GM13976 (cell line): ENCODE measurements at places on chromosomes 13 and 19.
A peak's percentile ranks its signal among the peaks of the same experiment; 100 is the strongest.

- no peak for DNase-seq
Observed at GRCh38 chr19:54938906-54939305, 8.4 kb downstream of the NLRP7 start.

DNA sequence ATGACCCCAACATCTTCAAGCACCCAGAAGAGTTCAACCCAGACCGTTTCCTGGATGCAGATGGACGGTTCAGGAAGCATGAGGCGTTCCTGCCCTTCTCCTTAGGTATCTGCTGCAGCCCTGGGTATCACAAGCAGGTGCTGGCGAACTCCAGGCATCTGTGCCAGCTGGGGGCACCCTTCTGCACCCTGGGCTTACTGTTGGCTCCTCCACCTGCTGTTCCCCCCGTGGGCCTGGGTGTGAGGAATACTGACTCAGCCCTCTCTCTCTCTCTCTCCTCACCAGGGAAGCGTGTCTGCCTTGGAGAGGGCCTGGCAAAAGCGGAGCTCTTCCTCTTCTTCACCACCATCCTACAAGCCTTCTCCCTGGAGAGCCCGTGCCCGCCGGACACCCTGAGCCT is 13.0 kb downstream of the CYP2S1 start:
- no peak for DNase-seq

DNA sequence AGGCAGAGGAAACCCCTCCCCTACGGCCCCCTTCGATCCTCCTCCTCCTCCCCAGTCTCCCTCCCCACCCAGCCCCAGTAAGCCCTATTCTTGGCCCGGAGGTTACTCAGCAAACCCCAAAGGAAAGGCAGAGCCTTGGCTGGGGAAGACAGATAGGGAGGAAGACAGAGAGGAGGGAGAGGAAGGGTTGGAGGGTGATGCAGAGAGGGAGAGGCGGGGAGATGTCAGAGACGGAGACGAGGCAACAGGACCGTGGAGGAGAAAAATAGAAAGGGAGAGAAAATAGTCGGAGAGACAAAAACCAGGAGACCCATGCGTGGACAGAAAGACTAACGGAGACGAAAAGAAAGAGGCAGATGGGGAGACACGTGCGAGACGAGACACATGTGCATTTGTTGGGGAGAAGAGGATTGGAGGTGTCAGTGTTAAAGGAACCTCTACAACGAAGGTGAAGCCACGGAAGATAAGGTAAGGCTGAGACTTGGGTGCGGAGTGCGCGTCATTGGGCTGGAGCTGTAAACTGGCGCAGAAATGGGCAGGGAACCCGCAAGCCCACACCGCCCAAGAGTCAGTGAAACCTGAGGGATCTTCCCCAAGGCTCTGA is 2.9 kb downstream of the TGFB1 start:
- DNase-seq: no peak

DNA sequence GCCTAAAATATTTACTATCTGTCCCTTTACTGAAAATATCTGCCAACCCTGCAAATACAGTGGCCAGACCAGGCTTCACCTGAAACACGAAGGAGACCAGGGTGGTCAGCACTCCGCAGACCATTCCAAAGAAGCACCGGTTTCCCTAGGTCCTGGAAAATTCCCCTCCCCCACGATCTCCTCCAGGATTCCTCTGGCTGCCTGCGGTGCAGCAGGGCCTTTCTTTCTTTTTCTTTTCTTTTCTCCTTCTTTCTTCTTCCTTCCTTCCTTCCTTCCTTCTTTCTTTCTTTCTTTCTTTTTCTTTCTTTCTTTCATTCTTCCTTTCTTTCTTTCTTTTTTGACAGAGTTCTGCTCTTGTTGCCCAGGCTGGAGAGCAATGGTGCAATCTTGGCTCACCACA is 152.7 kb downstream of the USP12 start:
- DNase-seq: no peak

DNA sequence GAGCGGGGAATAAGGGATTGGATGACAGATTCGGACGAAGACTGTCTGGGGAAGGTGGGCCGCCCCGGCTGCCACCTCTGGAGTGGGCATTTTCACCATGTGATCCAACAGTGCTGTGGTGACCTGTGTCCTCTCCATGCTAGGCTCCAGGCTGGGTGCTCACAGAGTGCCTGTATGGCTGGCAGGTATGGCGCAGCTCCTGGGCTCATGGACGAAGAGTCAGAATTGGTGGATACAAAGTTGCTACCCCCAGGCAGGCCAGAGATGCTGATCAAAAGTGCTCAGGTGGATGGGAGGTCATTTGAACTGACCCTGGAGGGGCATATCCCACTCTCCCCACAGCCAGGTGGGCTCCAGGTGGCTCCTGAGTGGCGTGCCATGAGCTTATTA is 111.3 kb upstream of the UQCRFS1 start:
- DNase-seq: no peak

DNA sequence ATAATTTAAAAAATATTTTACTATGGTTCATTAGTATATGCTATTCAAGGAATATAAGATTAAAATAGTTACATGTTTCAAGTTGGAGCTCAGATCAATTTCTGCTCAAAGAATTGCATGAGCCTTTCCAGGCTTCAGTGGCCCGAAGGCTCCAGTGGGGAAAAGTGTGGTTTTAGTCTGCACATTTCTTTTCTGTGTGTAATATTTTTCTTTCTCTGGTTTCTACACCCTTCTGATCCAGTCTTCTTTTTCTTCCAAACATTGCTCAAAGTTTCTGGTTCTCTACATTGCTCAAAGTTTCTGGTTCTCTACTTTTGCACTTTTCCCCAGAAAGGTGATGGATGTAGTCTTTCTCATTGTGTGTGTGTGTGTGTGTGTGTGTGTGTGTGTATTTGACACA is 64.7 kb upstream of the OXGR1 start:
- DNase-seq: no peak

DNA sequence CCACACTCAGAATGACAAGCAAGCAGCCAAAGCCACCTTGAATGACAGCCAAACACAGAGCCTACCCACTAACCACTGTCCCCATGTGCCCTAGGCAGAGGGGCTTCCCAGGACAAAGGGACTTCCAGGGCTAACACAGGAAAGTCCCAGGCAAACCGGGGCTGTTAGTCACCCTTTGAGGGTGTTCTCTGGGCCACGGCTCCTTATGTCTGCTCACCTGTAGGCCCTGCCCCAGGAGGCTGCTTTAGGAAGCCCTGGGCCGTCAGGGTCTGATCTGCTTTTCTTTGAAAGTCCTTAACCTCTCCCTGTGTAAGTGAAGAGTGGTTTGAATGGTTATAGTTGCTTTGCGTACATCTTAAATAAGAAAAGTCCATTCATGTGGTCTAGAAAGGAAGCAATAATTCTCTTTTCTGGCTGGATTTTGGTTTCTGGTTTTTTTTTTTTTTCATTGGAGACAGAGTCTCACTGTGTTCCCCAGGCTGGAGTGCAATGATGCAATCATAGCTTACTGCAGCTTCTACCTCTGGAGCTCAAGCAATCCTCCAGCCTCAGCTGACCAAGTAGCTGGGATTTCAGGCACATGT is 161.4 kb downstream of the EFNB2 start:
- DNase-seq: peak; percentile 43

DNA sequence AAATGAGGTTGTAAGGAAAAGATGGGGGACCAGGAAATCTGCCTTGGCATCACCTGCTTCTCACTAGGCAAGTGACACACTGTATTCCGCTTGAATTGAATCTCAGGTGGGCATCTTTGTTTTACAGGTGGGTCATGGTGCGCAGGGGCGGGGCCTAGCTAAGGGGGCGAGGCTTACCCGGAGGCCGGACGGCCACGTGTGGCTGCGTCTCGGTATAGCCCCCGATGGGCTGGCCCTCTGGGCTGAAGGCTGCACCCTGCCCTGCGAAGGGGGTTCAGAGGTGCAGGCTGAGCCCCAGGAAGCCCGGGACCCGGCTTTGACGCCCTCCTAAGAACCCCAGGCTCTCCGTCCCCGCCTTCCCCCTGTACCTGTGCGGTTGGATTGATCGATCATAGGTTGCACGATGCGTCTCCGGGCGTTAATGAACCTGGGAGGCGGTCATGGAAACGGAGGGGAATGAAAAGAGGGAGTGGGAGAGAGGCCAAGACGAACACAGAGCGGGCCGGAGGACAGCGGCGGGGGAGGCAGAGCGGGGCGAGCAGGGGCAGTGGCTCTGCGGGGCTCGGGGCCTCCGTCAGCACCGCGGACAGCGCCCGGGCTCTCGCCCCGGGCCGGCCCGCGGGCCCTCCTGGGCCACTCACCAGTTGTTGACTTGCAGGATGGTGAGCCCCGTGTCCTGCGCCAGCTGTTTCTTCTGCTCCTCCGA is 12.5 kb downstream of the MEIS3 start:
- DNase-seq: no peak

GRCh38 chr19:30757837-30758617 is 385.8 kb downstream of the ZNF536 start:
- no peak for DNase-seq

DNA sequence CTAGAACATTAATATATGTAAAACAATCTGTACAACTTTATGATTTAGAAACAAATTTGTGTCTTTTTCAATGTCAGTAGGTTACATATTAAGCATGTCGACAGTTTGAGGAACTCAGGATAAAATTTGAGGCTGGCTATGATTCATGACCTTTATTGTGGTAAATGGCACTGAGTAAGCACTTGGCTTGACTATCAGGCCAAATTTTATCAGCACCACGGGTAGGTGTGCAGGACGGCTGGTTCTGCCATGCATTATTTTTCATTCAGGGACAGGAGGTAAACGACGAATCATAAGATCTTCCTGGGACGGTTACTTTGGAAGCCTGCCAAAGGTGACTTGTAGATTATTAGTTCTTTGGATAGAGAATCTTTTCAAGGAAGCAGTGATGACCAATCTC is 19.9 kb upstream of the CYP4F8 start:
- no peak for DNase-seq

DNA sequence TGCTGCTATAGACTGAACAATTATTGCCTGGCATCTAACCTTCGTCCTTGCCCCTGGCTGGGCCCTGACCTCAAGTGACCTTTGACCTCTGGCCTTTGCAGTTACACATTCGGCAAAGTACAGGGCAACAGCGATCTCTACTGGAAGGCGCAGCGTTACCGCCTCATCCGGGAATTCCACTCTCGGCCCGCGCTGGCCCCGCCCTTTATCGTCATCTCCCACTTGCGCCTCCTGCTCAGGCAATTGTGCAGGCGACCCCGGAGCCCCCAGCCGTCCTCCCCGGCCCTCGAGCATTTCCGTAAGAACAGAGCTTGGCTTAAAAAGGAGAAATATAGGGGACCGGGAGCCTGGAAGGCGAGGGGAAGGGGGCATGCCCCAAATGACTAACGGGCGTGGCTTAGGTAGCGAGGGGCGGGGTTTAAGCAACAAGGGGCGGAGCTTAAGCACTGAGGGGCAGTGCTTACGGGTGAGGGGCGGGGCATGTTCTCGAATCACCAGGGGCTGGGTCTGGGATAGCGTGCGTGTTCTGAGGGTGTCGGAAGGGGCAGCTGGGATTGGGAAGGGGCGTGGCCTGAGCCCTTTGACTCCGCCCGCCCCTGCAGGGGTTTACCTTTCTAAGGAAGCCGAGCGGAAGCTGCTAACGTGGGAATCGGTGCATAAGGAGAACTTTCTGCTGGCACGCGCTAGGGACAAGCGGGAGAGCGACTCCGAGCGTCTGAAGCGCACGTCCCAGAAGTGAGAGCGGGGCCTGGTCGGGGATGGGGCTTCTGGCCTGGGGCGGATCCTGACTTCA is 52.7 kb downstream of the TRPM4 start:
- DNase-seq: peak; percentile 54

GRCh38 chr13:90763476-90764150 is 583.9 kb upstream of the MIR17HG start:
- no peak for DNase-seq

DNA sequence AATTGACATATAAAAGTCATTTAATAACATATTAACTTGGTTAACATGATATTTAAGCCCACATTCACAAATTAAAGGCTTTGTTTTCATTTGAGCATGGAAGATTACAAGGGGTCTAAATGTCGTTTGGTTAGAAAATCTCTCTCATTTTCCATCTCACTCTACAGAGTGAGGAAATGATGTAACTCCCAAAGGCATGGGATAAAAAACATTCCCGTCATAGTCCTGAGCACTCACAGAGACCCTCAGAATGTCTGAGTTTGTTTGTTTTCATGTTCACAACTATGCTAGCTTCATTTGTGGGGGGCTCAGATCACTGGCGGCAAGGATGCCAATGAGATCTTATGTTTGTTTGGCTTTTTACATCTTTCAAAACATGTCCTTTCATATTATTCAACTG is 307.5 kb downstream of the TBC1D4 start:
- DNase-seq: no peak

- no peak for DNase-seq
Observed at GRCh38 chr13:21949818-21950429, 279.1 kb downstream of the FGF9 start.

GRCh38 chr19:55091955-55092354 is 16.3 kb downstream of the EPS8L1 start:
- DNase-seq: no peak

GRCh38 chr13:102260256-102260655 is 141.6 kb downstream of the FGF14 start:
- no peak for DNase-seq
